ENCODE measurements at places on chromosomes 12 and 14.

- no peak for DNase-seq
Observed at GRCh38 chr12:10163084-10163483, 8.8 kb downstream of the OLR1 start.

- peak; percentile 24 for DNase-seq
Observed at GRCh38 chr12:6476489-6476888, 6.0 kb upstream of the VAMP1 start.

- no peak for DNase-seq
Observed at GRCh38 chr14:34372786-34373185, 89.3 kb downstream of the SPTSSA start.

GRCh38 chr14:68568907-68569897 lies 223.7 kb downstream of the ZFP36L1 start:
- DNase-seq, result no peak

DNA sequence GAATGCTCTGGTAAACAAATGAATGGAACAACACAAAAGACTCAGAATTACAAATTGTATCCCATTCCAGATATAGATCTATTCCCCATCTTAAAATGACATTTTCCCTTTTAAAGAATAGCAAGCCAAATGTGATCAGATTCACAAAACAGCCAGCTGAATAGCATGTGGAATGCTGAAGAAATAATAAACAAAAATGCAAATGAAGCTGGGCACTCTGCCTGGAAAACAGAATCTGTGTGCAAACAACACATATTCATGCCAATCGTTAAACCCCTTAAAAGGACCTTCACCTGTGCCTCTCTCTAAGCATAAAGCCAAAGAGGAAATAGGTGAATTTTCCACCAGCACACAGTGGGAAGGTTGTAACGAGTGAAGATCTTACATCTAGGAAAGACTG lies 67.9 kb upstream of the PDZRN4 start:
- DNase-seq, result no peak

DNA sequence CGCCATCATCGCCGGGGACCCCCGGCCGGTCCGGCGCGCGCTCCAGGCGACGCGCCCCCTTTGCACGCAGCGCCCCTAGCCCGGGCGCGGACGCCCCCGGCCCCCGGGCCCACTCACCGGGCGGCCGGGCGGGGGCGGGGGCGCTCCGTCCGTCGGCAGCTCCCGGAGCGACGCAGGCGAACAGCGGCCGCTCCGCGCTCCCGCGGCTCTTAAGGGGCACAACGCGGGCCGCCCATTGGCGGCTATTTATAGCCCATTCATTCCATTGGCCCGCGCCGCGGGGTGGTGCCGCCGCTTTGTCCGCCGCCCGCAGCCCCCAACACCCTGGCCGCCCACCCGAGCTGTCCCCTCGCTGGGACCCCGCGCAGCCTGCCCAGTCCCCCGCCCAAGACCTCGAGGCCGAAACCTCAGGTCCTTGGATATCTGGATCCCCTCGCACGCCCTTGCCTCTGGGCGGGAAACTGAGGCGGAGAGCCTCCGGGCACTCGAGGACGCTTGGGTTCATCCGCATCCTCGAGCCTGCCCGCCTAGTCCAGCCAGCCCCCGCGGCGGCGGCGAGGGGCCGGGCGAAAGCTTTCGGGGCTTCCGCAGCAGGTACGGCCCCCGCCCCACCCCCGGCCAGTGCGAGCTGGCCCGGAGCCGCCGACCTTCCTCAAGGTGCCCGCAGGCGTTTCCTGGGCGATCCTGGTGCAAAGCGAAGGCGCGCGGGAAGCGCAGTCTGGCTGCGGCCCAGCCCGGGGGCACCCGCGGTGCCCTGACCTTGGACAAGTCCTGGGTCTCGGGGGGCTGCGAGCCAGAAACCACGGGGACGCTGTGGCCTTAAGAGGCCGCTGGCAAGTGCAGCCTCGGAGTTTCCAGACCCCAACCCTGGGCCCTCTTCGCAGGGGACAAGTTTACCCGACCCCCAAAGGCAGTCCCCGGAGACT lies at the start of gene CKB:
TSS of gene CKB (minus strand) at position 182 of the 926 bp plus-strand sequence. CDS start 337 bp downstream, outside the sequence.
- DNase-seq, result no peak

- no peak for DNase-seq
Observed at GRCh38 chr14:56170028-56170427, 51.8 kb downstream of the PELI2 start.

- DNase-seq, result no peak
Observed at GRCh38 chr14:90103808-90104207, 42.0 kb downstream of the KCNK13 start.

GRCh38 chr12:12171991-12172511 lies 94.8 kb downstream of the LRP6 start:
- DNase-seq, result peak; percentile 26

DNA sequence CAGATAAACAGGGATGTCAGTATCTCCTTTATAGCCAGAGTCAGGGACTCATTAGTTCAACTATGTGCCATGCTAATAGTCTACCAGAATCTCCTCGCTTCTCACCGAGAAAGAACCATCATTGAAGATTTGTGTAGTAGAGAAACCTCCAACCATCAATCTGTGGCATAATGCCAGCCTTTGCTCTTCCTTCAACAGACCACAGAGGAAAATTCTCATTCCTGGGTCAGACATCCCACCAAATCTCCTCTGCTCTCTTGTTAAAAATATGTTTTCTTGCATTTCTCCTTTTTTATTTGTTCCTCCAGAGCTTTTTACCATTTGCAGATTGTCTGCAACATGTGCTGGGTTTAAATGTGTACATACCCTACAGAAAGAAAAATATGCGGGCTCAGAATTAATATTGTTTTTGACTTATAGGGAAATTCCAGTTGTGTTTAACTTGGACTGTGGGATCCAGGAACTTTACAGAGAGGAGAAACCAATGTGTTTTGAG lies 64.9 kb downstream of the LLPH start:
- no peak for DNase-seq

DNA sequence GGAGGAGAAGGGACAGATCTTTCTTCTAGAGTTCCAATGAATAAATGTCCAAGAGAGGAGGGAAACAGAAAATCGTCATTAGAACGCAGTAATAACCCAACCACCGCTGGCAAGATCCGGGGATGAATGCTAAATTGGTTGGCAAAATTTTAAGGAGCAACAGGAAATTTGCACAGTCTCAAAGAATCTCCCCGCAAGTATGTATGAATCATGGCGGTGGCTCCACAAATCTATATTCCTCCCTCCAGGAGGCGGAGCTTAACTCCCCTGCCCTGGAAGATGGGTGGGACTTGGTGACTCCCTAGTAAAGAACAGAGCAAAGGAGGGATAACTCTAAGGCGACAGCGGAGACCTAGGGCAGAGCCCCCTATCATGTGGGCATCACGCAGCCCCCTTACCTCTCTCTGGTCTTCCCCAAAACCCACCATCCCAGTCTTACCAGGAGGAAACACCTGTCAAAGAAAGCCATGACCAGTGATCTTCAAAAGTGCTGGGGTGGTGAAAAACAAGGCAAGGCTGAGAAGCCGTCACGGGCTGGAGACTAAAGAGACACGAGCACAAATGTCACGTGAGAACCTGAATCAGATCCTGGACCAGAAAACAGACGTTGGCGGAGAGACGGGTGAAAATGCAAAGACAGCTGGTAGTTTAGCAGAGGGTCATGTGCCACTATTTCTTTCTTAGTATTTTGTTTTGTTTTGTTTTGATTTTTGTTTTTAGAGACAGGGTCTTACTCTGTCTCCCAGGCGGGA lies 125.8 kb downstream of the NCOR2 start:
- DNase-seq, result peak; percentile 45
